Progenitor cell of endocrine pancreas (in vitro differentiated cells): ENCODE measurements at places on chromosomes 5 and 9. TPM values are rescaled to one million over a fixed set of nuclear protein-coding genes. Genes with fewer than 3 reads are reported as not detected.

Gene SCGB3A2
- total RNA-seq: not detected in 2 replicates

DNA sequence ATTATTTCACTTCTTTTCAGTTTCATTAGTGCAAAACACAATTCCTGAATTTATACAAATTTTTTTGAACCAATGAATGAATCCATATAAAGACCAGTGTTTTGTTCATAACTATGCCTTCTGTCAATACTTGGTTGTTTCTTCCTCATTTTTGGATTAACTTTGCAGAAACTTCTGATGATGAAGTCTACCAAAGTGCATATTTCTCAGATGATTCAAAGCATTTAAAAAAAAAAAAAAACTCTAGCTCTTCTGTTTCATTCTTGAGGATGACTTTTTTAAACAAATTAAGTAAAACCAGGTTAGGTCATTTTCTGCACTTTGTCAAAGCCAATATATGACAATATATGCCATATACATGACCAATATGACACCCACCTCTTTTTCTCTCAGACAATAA lies 92.6 kb downstream of the CHSY3 start:
- DNase-seq: no peak

DNA sequence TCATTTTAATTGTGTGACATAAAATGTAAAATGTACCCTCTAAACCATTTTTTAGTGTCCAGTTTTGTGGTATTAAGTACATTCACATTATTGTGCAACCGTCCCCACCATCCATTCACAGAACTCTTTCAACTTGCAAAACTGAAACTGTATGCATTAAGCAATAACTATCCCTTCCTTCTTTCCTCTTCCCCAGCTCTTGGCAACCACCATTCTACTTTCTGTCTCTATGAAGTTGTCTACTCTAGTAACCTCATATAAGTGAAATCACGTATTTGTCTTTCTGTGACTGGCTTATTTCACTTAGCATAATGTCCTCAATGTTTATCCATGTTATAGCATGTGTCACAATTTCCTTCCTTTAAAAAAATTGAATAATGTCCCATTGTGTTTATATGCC lies 142.4 kb downstream of the C9orf152 start:
- no peak for DNase-seq

DNA sequence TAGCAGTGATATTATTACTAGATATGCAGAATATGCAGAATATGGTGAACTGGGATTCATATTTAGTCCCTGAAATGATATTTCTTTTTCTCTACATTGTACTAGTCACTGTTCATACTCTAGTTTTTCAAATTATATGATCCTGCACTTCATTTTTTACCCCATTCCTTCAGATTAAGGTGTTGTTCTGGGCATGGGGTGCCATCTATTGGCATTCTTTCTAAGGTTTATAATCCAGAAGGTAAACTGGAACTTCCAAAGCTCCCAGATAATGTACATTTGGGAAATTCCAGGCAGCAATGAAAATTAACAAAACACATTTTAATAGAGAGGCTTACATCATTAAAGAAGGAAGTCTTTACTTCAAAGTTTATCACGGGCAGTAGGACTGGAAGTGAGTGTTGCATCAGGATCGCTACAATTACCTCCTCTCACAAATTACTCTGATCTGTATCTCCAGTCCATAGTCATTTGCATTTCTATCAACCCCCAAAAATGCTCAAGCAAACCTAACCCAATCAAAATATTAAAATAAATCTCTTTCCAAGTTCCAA lies 12.5 kb downstream of the RFX3 start:
- no peak for DNase-seq

DNA sequence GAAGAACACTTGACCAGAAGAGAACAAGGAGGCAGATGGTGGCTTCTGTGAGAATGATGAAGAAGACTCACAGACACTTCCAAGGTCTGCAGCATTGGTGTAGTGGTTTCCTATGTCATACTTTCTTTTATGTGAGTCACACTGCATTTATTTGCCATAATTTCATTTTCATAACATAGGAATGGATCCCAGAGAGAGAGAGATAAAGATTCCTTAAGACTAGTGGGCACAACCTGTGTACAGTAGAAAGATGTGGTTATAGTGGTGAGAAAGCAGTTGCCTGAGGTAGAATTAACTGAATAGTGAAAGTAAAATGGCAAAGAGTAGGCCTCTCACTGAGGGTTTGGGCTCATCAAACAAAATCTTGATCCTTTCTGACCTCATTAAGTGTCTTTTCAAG lies 7.6 kb upstream of the CCDC152 start:
- DNase-seq: no peak

Gene EQTN
- 1.1 and 1.4 TPM in 2 replicates for total RNA-seq

Gene C9orf43
- total RNA-seq: 0.51 and 1.6 TPM in 2 replicates

GRCh38 chr5:144742361-144742760 lies 571.7 kb downstream of the KCTD16 start:
- DNase-seq: no peak

DNA sequence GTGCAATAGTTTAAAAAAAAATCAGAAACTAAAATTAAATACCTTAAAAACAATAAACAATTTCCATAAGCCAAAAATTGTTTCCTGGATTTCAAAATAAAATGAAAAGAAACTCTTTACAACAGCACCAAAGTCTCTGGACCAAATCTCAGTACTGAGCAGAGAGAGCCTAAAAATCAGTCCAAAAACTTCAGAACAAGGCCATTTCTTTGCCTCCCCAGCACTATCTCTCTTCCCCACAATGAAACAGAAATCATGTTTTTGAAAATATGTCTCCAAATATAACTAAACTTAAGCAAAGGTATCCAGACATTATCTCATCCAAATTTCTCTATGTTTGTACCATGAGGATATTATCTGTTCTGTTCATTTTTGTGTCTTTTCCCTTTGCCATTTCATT lies 1.0 kb downstream of the FREM1 start:
- no peak for DNase-seq

Gene GPR21
- total RNA-seq: 2.9 and 3.4 TPM in 2 replicates

- peak; percentile 81 for DNase-seq
These were observed 57.7 kb downstream of the DUSP1 start for GRCh38 chr5:172713113-172713808.

DNA sequence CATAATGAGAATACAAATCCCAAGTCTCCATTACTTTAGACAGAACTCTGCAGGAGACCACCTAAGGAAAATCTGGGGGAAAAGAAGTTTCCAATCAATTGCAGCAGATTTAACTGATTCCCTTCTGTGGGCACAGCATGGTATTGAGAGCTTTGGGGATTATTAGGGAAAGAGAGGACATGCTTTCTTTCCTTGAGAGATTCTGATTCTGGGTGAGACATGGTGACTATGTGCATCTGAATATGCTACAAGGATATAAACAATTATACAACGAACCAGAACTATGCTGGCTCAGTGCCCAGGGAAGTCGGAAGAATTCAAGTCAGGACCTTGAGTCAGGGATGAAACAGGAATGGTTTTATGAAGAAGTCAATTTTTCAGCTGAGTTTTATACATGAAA lies 183.7 kb downstream of the PDE4D start:
- DNase-seq: no peak

- DNase-seq: no peak
These were observed 158.5 kb downstream of the TRPM6 start for GRCh38 chr9:74729136-74729695.

Gene TLR4
- total RNA-seq: not detected in 2 replicates

- DNase-seq: no peak
These were observed 329.9 kb upstream of the ISL1 start for GRCh38 chr5:51053361-51053760.

Gene SPATA31A3
- total RNA-seq: not detected in 2 replicates

DNA sequence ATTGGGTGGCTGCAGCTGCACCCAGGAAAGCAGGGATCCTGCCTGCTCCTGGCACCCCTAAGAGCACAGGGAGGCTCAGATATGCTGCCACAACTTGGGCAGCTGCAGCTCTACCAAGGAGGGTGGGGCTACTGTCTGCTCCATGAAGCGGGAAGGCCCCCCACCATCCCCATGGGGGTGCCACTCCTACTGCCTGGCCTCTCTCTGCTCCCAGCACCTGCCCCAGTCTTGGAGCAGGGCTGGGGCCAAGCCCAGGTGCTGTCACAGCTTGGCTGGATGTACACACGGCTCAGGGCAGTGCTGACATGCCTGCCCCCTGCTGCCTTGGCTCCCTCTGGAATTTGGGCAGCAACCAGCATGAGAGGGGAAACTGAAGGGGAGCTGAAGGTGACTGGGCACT lies 214.7 kb upstream of the PLPPR1 start:
- no peak for DNase-seq

- no peak for DNase-seq
These were observed 1353.7 kb upstream of the ACO1 start for GRCh38 chr9:31030741-31031202.

- DNase-seq: no peak
These were observed 405.9 kb downstream of the ZSWIM6 start for GRCh38 chr5:61737964-61738340.

DNA sequence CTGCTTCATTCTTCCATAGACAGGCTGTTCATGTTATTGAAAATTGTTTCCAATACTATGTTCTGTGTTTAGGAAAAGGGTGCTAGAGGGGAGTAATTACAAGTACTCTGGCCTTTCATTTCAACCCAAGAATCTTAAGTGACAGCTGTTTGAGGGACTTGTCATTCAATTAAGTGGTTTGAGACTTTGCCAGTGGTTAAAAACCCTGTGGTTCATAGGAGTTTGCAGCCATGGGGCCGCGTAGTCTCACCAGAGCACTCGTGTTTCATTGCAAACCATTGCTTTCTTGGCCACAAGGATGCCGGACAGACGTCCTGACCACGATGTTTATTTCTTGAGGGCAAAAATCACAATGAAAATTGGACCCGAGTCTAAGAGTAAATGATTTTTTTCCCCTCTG lies 248.8 kb downstream of the NNT start:
- DNase-seq: no peak

- DNase-seq: no peak
These were observed 116.7 kb upstream of the RANBP3L start for GRCh38 chr5:36418152-36418979.

GRCh38 chr5:176174345-176175025 lies 63.7 kb upstream of the SIMC1 start:
- DNase-seq: no peak

Gene CD274
- 0.29 and 0.55 TPM in 2 replicates for total RNA-seq

DNA sequence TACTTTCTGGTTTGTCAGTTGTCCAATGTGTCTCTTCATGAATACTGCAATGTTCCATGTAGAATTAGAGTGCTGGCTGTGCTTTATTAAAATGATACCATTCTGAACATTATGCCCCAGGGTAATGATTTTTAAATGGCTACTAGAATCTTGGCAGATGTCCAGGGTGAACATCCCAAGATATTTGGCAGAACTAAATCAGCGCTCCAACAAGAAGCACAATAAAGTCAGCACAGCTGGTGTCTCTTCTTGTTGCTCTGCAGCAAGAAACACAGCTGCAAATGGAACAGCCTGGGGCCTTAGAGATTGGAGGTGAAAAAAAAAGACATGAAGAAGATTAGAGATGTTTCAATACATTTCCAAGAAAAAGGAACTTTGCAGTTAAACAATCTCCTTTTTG lies 248.3 kb downstream of the CDH18 start:
- no peak for DNase-seq

- DNase-seq: no peak
These were observed 51.8 kb downstream of the WDR36 start for GRCh38 chr5:111143910-111144309.

DNA sequence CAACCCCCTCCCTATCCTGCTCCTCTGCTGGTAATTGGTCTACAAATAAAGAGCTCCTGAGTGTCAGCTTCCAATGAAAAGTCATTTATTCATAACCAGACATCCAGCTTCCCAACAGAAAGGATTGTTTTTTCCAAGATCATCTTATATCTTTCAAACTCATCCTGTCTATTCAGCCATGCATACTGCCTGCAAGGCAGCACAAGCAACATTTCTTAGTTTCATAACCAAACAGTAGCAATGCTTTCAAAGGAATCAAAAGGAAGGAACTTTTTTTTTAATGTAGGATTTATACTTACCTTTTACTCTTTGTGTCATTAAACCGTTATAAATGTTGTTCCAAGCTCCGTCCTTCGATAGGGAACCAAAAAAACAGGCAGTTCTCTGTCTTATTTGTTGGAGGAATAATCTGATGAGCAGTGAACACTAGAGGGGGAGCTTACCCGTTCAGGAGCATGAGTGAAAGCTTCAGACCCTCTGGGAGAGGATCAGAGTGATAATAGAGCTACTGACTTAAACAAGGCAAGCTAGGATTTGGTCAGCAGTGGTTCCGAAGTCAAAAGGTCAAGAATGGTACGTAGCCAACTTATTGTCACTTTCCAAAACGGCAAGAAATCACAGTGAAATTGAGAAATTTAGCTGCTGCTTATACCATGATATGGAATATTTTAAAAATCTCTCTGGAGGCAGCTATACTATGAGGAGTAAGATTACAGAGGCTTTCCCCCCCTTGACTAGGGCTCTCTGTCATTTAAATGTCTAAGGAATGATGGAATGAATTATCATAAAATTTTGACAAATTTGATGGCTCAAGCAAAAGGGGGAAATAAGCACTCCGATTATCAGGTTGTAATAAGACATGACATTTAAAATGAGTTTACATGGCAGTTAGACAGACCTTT lies 892.9 kb downstream of the NR2F1-AS1 start:
- DNase-seq: no peak

- no peak for DNase-seq
These were observed 77.4 kb downstream of the NR2F1-AS1 start for GRCh38 chr5:93503598-93504067.

- no peak for DNase-seq
These were observed 8.2 kb downstream of the BNIP1 start for GRCh38 chr5:173152547-173152946.

DNA sequence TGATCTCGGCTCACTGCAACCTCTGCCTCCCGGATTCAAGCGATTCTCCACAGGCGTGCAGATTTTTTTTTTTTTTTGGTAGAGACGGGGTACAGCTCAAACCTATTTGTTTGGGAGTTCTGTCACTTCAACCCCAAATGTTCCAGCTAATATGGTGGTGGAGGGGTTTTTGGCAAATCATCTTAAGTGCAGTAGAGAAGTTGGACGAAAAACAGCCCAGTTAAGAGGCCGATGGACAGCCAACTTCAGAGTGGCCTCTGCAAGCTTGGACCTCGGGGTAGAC lies 756 bp upstream of the PRR7 start:
- no peak for DNase-seq

GRCh38 chr5:132000677-132001453 lies 10.6 kb downstream of the ACSL6 start:
- DNase-seq: no peak

GRCh38 chr9:26369093-26369492 lies 523.5 kb downstream of the CAAP1 start:
- DNase-seq: no peak
